Pancreas (tissue), 10 donors: ENCODE measurements at places on chromosomes 12 and 14. TPM values are rescaled to one million over a fixed set of nuclear protein-coding genes. Genes with fewer than 3 reads are reported as not detected.

Gene DEGS2
- total RNA-seq: 5.4 TPM

Gene DCAF4
- total RNA-seq: 13.3 TPM

Gene STON2
- total RNA-seq: 1.0 TPM

Gene PTCSC3
- total RNA-seq: not detected

Gene CCDC88C
- 12.4 TPM for total RNA-seq

Gene DHH
- not detected for total RNA-seq

Gene AKAP5
- 0.23 TPM for total RNA-seq

Gene LRRC43
- total RNA-seq: 0.47 TPM

Gene ITGA7
- 3.4 TPM for total RNA-seq

Gene ACRBP
- total RNA-seq: 2.9 TPM

Gene GTF2A1
- 11.5 TPM for total RNA-seq

Gene POTEG
- not detected for total RNA-seq

Gene KIF5A
- 0.25 TPM for total RNA-seq

Gene MTERF2
- total RNA-seq: 14.8 TPM

Gene SCYL2
- total RNA-seq: 15.2 TPM

Gene CFAP73
- total RNA-seq: 0.23 TPM

Gene KRT72
- total RNA-seq: not detected

Gene MSRB3
- 10.5 TPM for total RNA-seq
